Stimulated activated CD8-positive, alpha-beta memory T cell treated with anti-CD3 and anti-CD28 coated beads, Interleukin-15, amount 100 ng/mL, for 24 hours (primary cell): ENCODE measurements at places on chromosomes 4 and X.

- DNase-seq = no peak
Observed at GRCh38 chr4:133147921-133148689, 989 bp upstream of the PCDH10 start.

GRCh38 chr4:73589887-73590801, 30.1 kb downstream of the RASSF6 start:
- DNase-seq = no peak

GRCh38 chr4:2094545-2094944, 35.4 kb downstream of the NAT8L start:
- no peak for DNase-seq

DNA sequence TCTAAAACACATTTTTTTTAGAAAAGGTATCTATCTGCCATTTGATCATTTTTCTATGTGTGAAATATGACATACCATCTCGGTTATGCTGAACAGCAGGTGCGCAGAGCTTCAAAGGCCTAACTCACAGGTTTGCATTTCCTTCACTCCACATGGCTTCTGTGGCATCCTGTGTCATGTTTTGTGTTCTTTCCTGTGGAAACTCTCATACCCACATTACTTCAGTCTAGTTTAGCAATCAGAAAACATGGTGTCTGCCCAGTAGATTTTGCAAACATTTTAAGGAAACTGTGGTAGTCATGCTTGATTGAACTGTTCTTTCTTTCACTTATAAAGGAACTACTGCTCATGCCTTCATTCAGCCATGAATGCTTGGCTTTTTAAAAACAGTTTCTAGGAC, 11.3 kb upstream of the ARAP2 start:
- no peak for DNase-seq

- DNase-seq = no peak
Observed at GRCh38 chr4:168304744-168305459, 13.7 kb downstream of the DDX60 start.

- no peak for DNase-seq
Observed at GRCh38 chr4:147980586-147980985, 248.7 kb downstream of the ARHGAP10 start.
